ENCODE measurements at places on chromosomes 3 and 15. TPM values are rescaled to one million over a fixed set of nuclear protein-coding genes. Genes with fewer than 3 reads are reported as not detected.

DNA sequence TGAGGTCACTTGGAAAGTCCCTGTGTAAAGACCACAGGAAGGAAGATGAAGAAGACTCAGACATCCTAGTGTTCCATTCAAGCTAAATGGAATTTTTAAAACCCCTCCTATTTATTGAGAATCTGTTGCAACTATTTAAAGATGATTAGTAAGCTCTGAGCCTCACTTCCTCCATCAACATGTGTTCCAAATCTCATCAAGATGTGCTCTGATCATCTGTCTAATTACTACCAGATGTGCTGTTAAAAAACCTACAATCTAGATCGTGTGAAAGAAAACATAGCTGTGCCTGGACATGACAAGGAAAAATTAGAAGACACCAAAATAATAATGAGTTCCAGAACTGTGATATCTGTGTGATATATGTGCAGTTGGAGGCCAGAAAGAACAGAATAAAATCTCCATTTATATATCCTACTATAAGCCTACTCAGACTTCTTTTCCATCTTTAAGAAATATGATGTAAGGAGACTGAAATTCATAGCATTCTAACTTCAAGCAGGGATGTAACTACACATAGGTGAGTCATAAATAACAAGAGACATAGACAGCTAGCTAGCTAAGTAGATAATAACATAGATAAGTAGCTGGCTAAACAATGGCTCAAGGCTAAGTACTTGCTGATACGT lies 7.8 kb downstream of the XPC start:
- DNase-seq = no peak

- no peak for DNase-seq
Observed at GRCh38 chr3:72397586-72397985, 450.7 kb downstream of the SHQ1 start.

- no peak for DNase-seq
Observed at GRCh38 chr3:56702490-56703315, 19.6 kb upstream of the TASOR start.

- DNase-seq = no peak
Observed at GRCh38 chr15:94305133-94305532, 73.8 kb downstream of the MCTP2 start.

GRCh38 chr3:17132286-17133115 lies 247.7 kb downstream of the PLCL2 start:
- DNase-seq = no peak

DNA sequence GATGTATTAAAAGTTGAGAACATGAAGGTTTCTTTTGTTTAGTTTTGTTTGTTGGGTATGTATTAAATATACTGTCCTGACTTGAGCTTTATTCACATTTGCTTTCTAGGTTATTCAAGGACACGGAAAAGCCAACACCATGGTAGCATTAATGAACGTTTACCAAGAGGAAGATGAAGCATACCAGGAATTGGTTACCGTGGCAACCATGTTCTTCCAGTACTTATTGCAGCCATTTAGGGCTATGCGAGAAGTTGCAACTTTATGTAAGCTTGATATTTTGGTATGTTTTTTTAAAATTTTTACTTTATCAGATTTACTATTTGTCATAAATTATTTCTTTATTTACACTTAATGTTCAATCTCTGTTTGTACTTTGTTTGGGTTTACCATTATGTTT lies 3.6 kb downstream of the WHAMM start:
- DNase-seq = no peak

GRCh38 chr3:159817126-159817525 lies 171.5 kb upstream of the IL12A start:
- DNase-seq = no peak

DNA sequence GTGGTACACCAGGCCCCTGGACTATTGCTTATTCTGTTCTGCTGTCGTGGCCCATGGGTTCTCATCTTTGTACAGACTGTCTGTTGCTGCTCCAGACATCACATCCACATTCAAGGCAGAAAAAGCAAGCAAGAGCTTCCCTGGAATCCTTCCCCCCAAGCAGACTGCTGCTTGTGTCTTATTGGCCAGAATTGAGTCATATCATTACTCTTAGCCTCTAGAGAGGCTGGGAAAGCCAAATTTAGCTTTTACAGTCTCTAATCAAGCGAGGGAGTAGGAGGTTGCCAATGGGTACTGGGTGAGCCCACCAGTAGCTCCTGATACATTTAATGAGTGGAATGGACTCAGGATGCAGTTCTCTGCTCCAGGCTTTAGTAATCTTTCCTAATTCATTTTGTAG lies 39.4 kb downstream of the RAB6B start:
- no peak for DNase-seq

DNA sequence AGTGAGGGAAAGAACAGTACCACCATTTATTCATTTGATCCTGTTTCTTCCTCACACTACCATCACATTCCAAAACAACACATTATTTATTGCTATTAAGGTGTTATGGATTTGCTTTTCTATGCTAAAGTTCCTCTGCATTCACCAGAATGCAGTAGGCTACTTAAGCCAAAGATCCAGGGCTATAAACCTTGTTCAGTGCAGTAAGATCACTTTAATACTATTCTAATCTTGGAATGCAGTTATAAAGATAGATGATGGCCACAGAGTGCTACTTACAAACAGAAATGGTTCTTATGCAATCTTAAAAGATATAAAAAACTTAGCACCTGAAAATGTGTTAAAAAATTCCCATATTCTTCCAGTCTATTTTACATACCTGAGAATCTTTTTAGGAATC lies 107.5 kb upstream of the TSPAN3 start:
- DNase-seq = no peak

- DNase-seq = no peak
Observed at GRCh38 chr3:182451871-182452270, 341.4 kb upstream of the ATP11B start.

GRCh38 chr3:106093616-106094015 lies 224.8 kb upstream of the CBLB start:
- no peak for DNase-seq

DNA sequence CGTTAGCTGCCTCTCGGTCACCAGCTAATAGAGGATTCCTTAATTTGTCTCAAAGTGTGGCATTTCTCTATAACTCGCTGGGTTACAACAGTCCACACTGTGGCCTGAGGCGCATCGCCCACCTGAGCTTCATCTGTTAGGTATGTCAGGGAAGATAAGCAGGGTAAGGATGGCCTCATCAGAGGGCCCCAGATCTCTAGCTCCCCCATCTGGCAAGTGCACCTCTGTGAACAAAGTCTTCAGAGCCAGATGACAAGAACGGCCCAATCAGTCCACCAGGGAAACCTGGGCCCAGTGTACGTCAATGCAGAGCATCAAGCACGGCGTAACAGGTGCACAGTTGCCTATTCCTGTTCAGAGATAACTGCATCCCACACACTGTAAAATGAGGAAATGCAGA lies 23.2 kb downstream of the FRG2C start:
- no peak for DNase-seq

The RHCG gene
- 22.4 TPM for total RNA-seq

The BSN gene
- 3.9 TPM for total RNA-seq

The CPEB1 gene
- 1.6 TPM for total RNA-seq

The GRAMD1C gene
- total RNA-seq = 7.3 TPM

The RBP2 gene
- 25.3 TPM for total RNA-seq

The EPHA3 gene
- total RNA-seq = 1.8 TPM
